ENCODE measurements at places on chromosomes 11 and 22.

GRCh38 chr11:95453616-95454171 is 222.7 kb upstream of the SESN3 start:
- DNase-seq: peak; percentile 49

- no peak for DNase-seq
Observed at GRCh38 chr11:64401775-64402174, 42.8 kb downstream of the RPS6KA4 start.

DNA sequence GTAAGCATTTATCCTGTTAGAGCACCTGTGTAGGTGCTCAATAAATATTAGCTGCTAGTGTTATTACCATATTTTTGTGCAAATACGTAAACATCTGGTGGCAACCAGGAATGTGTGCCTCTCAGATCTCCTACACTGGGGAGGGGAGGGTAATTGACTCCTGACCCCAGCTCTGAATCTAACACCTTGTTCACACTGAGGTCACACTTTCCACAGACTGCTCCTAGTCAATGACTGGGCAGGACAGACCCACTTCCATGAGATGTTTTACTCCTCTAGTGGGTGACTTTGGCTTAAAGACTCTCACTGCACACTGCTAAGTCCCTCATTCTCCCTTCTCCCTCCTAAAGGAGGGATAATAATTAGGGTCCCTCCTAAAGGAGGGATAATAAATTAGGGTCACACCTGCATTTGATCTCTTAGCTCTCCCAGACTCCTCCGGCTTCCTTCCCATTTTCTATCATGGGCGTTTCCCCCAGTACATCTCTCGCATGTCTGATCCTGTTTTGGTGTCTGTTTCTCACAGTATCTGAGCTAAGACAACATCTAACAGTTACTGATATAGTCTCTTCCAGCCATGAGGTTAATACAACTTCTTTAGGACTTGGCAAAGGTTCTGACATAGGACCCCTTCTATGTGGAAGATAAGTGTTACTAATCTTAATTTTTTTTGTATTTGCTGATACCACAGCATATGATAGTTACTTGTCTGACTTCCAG is 8.0 kb downstream of the CSTPP1 start:
- DNase-seq: no peak

DNA sequence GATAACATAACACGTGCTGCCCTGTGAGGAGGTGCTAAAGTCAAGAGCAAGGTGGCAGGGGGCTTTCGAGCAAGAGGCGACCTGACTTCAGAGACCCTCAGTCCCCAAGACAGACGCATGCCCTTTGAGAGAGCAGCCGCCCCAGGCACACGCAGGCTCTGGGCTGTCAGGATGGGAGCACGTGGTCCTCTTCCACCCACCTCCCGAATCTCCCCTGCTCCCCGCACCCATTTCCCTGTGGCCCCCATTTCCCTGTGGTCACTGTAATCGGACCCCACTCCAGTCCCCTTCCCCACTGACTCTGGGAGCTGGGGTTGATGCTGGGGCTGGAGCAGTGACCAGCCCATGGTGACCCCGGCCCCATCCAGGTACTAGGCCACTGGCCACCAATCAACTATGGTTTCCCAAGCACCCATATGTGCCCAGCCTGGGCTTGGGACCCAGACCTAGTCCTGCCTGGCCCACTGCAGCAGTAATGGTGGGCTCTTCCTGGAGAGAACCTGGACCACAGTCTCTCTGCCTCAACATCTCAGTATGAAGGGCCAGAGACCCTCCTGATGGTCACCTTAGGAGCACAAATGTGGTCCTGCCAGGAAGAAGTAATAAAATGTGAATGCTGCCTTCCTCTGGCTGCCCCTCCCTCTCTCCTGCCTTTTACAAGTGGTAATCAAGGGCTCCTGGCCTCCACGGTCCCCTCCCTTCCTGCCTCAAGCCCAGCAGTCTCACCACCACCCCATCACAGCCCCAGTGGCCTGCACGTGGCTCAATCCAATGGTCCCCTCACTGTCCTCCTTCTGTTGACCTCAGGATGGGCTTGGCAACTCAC is 39.0 kb downstream of the IGLL5 start:
- no peak for DNase-seq

DNA sequence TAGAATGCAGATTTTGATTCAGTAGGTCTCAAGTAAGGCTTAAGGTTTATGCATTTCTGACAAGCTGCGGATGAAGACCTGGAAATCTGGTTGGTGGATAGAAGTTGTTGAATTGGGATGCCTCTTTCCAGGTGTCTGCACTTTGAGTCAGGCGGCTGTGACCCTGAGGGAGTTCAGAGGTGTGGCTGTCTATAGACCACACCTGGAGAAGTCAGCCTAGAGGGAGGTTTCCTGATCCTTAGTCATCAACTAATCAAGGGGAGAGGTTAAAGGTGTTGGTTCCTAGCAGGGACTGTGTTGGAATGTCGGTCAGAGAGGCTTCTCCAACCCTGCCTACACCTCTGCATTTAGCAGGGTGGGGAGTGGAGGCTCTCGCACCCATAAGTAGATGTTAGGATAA is 8.0 kb downstream of the GLB1L2 start:
- DNase-seq: no peak

GRCh38 chr11:69912911-69913451 is 93.8 kb upstream of the FGF3 start:
- DNase-seq: no peak

DNA sequence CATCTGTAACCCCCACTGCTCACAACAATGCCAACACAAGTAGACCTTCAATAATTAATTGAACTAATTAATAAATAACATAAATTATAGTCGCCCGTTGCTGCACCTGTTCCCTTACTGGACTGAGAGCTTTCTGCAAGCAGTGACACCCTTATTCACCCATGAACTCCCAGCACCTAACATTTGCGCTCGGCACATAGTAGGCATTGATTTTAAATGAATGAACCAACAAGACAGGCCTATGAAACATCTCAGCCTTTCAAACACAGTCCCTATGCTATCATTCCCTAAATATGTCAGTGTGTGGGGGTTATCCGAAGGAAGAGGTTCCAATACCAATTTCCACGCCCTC is 1.1 kb downstream of the THAP12 start:
- DNase-seq: no peak

DNA sequence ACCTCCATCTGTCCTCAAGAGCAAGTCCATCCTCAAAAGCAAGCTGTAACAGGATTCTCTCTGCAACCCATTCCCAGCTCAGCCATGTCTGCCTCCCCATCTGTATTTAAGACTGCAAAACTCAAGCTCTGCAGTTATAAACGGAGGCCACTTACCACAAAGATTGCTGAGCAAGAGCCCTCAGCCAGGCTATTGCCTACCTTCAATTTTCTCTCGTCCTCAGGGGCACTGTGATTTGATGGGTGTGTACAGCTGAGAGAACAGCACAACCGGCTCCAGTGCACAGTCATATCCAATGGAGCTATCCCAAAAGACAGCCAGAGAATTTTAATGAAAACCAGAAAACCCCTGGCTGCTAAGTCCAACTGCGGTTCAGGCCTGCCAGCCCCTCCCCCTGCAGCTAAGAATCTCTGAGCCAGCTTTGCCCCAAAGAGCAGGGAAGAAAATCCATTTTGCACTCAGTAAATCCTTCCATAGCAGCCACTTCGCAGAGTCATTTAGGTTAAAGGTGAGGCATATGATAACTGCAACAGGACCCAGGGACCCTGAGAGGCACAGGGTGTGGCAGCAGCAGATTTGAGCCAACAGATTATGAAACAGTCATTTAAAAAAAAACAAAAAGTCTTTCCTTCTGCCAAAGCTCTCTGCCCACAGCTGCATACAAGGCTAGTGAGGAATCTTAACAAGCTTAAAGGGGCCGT is 37.6 kb downstream of the RAB30 start:
- DNase-seq: peak; percentile 97

DNA sequence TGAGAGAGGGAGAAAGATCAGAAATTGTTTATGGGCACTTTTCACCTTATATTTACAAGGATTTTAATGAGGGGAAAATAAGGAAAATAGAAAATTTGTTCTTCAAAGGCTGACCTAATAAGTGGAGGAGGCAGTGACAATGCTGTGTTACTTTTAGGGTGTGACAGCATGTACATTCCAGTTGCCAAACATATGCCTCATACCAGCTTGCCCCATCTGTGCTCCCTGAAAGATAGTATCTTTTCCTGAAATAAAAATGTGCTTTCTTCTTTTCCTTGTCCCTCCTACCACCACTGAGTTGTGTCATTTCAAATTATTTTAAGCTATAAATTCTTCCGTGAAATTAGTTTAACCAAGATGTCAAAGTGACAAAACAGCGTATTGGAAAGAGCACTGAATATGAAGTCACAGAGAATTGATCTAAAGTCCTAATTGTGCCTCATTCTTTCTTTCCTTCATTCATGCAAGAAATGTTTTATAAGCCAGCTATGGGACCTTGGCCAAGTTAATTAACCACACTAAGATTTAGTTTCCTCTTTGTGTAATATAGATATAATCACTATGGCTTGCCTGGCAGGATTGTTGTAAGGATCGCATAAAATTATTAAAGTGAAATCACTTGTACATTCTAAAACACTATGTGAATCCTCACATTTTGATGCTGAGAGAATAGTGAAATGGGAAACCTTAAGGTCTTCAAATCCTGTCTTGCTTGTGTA is 1307.5 kb upstream of the TENM4 start:
- no peak for DNase-seq

DNA sequence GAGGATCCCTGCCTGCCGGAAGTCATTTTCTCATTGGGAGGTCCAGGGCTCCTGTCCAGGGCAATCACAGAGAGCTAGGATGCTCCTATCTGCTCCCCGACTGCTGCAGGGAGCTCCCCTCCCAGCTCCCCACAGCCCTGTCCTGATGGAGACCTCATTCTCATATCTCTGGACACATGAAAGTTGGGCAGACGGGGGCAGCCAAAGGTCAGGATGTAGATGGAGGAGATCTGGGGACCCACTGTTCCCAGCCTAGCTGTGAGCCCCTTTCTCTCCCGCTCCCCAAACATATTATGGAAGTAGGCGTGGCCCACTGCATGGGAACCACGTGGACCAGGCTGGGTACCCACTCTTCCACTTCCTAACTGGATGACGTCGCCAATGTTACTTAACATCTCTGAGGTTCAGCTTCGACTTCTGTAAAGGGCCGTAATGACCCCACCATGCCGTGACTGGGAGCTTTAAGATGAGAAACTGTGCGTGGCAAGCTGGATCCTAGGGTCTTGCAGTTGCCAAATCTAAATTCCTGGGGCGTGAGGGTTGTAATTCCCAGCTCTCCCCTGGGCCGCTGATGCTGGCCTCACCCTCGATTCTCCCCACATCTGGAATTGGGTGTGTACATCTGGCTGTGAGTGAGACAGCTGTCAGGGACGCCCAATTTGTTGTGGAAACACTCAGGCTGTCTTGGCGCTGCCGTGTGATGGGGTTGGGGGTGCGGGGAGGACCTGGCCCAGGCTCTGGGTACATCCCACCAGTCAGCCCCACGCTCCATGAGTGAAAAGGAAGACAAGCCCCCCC is 1.8 kb downstream of the CDC42EP2 start:
- DNase-seq: peak; percentile 95

- no peak for DNase-seq
Observed at GRCh38 chr11:73029403-73029802, 112.7 kb downstream of the FCHSD2 start.

GRCh38 chr11:12765428-12765827 is 91.2 kb downstream of the TEAD1 start:
- peak; percentile 45 for DNase-seq

DNA sequence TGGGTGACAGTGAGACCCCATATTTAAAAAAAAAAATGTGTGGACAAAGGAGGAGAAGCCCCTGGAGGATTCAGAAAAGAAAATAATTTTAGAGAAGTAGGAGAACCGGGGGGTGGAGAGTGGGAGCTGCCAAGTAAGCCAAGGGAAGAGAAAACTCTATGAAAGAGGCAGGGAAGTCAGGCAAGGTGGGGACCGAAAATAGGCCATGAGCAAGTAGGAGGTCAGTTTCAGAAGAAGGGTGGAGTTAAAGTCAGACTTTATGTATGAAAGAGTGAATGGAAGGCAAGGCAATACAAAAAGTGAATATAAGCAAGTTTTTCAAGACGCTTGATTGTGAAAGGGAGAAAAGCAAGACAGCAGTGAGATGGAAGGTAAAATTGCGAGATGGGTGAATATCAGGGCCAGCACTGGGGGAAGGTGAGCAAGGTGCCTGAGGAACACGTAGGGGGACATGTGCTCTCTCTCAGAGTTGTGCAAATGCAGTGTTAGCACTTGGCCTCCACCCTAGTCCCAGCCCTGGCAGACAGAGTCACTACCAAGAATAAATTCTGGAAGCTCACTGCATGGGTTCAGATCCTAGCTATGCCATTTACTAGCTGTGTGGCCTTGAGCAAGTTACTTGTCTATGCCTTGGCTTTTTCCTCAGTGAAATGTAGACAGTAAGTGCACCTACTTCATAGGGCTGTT is 6.7 kb downstream of the XRRA1 start:
- no peak for DNase-seq

DNA sequence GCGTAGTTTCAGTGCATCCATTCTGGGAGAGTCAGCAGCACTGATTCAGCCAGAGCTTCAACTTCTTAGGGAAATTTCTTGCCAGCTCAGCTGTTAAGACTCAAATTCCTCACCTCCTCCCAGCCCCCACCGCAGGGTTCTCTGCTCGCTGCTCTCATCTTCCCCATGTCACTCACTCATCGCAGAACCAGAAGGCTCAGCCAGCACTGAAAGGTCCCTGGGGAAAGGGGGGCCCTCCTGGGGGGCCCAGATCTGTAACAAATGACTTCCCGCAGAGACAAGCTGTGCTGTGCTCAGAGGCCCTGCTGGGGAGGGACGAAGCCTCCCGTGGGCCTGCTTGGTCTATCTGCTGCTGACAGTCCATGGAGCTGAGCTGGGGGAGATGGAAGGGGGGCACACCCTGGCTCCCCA is 220.6 kb downstream of the NTM start:
- peak; percentile 82 for DNase-seq

GRCh38 chr11:122796128-122796717 is 42.1 kb upstream of the CRTAM start:
- peak; percentile 39 for DNase-seq

DNA sequence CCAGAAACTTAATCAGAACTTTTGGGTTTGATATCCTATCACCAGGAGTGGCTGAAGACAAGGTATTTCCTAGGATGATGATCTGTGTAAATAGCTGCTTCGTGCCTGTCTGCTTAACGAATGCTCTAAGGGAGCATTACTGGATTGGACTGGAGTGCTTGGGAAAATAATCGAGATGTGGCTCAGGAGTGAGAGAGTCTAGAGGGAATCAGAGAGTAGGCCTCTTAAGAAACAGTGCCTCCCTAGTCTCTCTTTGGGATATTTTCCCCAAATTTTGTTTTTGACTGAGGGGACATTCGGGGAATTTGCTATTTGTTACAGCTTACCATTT is 2.5 kb downstream of the MAML2 start:
- DNase-seq: no peak

GRCh38 chr11:94838027-94838731 is 70.0 kb downstream of the AMOTL1 start:
- DNase-seq: no peak

All from fibroblast of upper back skin (primary cell).